ENCODE measurements at places on chromosomes 1 and 21.

DNA sequence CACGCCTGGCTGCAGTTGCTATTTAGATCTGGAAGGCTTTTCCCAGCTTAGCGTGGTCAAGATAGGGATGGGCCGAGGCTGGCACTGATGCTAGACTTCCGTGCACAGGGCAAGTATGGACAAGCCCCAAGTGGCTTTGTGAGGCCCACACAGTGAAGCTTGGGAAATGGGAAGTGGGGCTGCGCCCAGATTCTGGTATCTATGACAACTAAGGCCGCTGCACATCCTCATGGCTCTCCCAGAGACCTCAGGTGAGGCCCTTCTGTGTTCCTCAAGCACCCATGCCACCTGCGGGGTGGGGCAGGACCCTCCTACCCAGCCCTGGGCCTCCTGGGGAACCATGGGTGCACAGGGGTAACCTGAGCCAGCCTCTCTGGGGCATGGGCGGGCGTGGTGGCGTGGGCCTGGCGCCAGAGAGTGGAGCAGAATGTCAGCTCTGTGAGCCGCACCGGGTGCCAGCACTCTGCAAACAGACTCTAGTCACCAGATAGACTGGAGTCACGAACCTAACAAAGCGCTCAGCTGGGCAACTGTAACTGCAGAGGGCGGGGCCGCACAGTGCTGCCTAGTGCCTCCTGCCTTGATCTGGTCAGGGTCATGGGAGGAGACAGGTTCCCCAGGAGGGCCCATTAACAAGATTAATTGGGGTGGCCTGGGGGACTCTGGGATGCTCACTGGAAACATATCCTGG is 46.4 kb downstream of the ELF3 start:
- no peak for DNase-seq

GRCh38 chr1:225875044-225875815 is 7.0 kb downstream of the TMEM63A start:
- no peak for DNase-seq

DNA sequence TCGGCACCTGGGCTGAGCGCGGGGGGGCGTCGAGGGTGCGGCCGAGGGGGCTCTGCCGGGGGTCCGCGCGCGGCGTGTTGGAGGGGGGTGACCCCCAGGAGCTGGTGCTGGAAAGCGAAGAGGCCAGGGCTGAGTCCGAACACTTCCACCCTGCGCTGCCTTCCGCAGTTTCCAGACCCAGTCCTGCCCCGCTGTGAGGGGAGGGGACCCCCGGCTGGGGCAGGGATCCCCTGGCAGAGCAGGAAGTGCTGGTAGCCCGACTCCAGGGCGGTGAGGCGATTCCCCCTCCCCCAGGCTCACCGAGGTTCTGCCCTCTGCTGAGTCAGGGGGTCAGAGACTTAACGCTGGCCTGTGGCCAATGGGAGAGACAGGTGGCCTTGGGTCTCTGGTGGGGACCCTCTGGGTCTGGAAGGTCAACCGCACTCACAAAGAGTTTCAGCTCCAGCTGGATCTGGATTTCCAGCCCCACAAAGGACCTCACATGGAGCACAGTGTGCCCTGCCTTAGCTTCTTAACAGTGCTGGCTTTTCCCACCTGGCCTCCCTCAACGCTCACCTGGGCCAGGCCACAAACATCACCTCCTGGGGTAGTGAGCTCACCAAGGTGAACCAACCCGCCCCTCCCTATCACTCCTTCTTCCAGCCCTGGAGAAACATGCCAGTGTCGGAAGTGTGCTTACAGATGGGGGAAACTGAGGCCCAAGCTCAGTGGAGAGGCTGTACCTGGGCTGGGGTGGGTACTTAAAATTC is 39.8 kb upstream of the SYNC start:
- no peak for DNase-seq

DNA sequence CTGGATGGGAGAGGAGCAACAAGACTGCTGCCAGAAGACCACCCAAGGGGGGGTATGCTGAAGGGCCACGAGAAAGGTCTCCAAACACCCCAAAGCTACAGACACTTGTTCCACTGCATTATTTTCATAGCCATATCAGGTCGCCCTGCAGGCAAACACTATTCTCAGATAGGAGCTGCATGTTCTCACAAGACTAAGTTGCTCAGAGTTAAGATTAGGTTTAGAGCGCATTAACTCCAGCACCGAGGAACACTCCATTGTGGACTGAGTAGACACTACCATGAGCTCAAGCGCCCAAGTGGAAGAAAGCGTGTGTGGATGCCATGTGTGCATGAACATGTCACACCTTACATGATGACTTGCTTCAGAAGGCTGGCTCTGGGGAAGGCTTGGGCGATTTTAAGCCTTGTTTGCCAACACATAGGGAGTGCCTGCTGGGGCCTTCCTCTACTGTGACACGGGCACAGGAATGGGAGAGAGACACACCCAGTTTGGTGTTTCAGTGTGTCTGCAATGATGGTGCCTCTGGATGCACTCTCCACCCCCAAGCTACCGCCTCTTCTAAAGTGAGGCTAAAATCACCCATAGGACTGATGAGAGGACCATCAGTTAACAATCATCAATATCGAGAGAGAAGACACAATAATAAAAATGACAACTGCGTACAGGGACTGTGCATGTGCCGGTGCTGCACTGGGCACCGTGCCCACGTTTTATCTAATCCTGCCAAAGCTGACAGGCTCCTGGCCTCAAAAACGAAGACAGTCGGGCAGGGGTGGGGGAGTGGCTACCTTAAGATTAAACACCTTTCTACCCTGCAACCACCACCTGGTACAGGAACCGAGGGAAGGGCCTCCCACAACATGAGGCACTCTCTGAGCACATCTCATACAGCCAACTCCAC is 34.9 kb downstream of the SSBP3 start:
- no peak for DNase-seq

DNA sequence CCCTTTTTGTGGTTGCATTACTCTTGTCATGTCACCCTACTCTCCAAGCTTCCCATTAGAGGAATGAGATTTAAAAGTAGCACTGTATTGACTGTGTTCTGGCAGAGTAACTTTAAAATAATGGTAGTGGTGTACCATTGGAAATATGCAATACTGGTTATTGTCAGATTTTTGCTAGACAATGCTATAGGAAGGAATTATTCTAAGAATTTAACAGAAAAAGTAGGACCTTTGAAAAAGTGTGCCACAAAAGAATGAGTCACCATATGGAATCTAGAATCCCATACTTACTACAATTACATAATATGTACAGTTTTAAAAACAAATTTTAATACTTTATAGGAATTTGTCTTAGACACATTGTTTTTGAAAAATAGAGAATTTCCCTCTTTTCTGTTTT is 13.8 kb downstream of the MIER1 start:
- DNase-seq: peak; percentile 53
